ENCODE measurements at places on chromosomes 2 and 18. TPM values are rescaled to one million over a fixed set of nuclear protein-coding genes. Genes with fewer than 3 reads are reported as not detected.

DNA sequence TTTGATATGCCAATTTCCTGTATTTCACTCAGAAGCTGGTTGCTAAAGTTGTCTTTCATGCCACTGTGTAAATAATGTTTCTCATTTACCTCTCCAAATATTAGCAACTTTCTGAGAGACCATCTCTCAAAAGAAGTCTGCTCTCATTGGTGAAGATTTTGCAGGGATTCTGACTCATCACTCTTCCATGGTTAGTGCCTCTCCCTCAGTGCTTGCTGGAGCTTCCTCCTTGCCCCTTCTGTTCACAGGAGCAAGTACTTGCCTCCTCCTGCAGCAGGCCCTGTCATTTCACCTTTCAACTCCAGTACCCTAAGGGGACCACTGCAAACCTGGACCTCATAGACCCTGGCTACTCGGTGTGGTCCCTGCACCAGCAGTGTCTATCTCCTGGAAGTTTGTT is 168.8 kb downstream of the ZNF385B start:
- no peaks in the 10 kb centered on the region for H3K36me3 ChIP-seq
- H3K27ac ChIP-seq, result no peak overlapping the region
- peaks cover 2% of the 10 kb centered on the region for H3K27me3 ChIP-seq
- no peak overlapping the region for H3K4me3 ChIP-seq
- no peak for DNase-seq

DNA sequence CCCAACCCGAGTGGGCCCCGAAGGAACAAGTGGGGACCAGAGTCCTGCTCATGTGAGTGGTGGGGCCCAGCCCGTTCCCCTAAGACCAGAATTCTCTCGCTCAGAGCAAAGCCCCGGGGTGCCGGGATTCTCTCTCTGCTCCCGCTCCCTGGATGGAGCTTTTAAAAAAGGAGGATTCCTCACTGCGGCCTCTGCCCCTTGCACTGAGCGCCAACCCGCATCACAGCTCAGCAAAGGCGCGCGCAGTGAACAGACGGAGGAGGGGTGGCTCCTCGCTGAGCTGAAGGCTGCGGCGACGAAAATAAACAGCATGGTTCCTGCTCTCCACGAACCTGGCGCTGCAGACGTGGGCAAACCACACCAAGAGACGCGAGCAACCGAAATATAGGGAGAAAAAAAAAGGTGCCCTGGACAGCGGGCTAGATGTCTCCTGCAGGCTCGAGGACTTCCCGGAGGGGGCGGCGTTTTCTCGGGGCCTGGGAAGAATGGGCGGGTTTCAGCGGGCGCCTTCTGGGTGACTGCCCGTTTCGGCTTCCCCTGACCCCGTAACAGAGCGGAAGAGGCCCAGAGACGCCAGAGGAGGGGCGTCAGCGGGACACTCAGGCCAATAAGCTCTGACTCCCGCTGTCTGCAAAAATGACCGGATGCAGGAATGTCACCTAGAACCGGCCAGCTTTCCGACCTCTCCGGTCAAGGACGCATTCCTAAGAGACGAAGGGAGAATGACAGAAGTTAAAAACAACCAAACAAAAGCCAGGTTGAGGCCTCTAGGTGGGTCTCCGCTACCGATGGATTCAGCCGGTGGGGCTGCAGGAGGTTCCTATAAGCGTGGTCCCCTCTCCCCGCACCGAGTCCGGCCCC is 819 bp upstream of the KLF11 start:
- H3K27me3 ChIP-seq, result no peaks in the 10 kb centered on the region
- H3K4me1 ChIP-seq, result peaks cover 33% of the 10 kb centered on the region
- no peak for DNase-seq
- peaks cover 11% of the 10 kb centered on the region for H3K36me3 ChIP-seq

GRCh38 chr18:29003194-29003593 is 826.3 kb upstream of the CDH2 start:
- H3K27ac ChIP-seq, result no peak overlapping the region
- H3K36me3 ChIP-seq, result no peaks in the 10 kb centered on the region
- no peak for DNase-seq
- H3K4me1 ChIP-seq, result no peaks in the 10 kb centered on the region

- H3K4me1 ChIP-seq, result peaks cover 50% of the 10 kb centered on the region
- H3K36me3 ChIP-seq, result no peaks in the 10 kb centered on the region
- peak overlapping the region; percentile 82 for H3K27ac ChIP-seq
- H3K4me3 ChIP-seq, result peak overlapping the region; percentile 93
- H3K27me3 ChIP-seq, result no peaks in the 10 kb centered on the region
These were observed 1.8 kb downstream of the PKP4 start for GRCh38 chr2:158458617-158458920.

DNA sequence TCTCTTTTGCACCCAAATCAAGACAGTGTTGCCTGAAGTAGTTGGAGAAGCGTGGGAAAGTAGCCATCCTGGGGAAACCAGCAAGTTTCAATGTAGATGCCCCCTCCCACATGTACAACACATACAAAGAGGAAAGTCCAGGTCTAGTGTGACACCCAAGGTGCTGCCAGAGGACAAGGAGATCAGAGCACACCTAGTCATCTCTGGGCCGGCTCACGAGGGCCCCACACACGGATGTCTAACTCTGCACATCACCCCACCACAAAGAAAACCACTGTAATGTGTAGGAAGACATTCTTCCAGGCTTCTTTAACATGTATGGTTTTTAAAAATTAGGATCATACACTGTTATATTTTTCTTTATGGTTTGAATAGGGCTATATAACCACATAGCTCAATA is 21.6 kb downstream of the PARD6G start:
- no peak for DNase-seq
- no peaks in the 10 kb centered on the region for H3K27me3 ChIP-seq
- peak overlapping the region; percentile 38 for H3K4me3 ChIP-seq
- peaks cover 36% of the 10 kb centered on the region for H3K4me1 ChIP-seq

- H3K27ac ChIP-seq, result no peak overlapping the region
- H3K36me3 ChIP-seq, result no peaks in the 10 kb centered on the region
- no peak overlapping the region for H3K4me3 ChIP-seq
- H3K4me1 ChIP-seq, result peaks cover 2% of the 10 kb centered on the region
These were observed 187.2 kb upstream of the HS6ST1 start for GRCh38 chr2:128505575-128506526.

GRCh38 chr18:71011389-71011788 is 722.5 kb downstream of the SOCS6 start:
- no peak overlapping the region for H3K4me3 ChIP-seq
- DNase-seq, result no peak
- H3K36me3 ChIP-seq, result no peaks in the 10 kb centered on the region

GRCh38 chr2:207531032-207531952 is 1.5 kb downstream of the CREB1 start:
- H3K27me3 ChIP-seq, result no peaks in the 10 kb centered on the region
- H3K4me3 ChIP-seq, result peak overlapping the region; percentile 90
- peaks cover 50% of the 10 kb centered on the region for H3K4me1 ChIP-seq
- H3K27ac ChIP-seq, result peak overlapping the region; percentile 95

- DNase-seq, result no peak
- no peak overlapping the region for H3K27ac ChIP-seq
- H3K27me3 ChIP-seq, result peaks cover 15% of the 10 kb centered on the region
- H3K4me3 ChIP-seq, result no peak overlapping the region
- no peaks in the 10 kb centered on the region for H3K36me3 ChIP-seq
These were observed 9.5 kb upstream of the KLHL29 start for GRCh38 chr2:23375448-23375847.

DNA sequence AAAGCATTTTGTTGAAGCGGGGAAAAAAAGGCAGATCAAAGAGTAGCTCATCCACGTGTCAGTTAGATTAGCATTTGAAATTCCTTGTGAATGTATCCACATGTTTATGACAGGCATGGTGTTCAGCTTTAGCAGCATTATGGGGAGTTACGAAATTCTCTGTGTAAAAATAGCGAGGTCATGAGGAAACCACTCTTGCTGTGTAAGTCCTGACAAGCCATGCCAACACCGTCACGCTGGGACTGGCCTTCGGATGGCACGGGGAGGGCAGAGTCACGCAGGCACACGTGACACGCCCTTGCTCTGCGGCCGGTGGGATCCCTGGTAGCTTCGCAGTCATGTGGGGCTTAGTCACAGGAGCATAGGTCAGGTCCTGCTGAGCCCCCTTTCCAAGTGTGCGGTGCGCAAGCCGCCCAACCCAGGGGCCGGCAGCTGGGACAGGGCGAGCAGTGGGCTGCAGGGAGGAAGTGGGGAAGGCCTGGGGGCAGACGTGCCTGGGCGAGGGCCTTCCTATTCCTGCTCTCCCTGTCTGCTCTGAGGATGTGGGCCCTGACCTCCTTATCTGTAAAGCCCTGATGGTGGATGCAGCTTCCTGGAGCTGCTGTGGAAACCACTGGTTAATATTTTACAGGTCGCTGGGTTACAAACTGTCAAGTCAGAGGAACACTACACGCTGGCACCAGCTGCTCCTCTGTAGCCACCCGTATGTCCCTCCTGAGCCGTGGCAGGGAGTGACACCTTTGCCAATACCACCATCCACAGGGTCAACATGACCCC is 18.0 kb downstream of the MBP start:
- peaks cover 35% of the 10 kb centered on the region for H3K4me1 ChIP-seq
- peak overlapping the region; percentile 71 for H3K27ac ChIP-seq
- no peak overlapping the region for H3K4me3 ChIP-seq
- DNase-seq, result peak; percentile 85

- H3K4me3 ChIP-seq, result no peak overlapping the region
- no peak overlapping the region for H3K27ac ChIP-seq
- H3K36me3 ChIP-seq, result peaks cover 3% of the 10 kb centered on the region
- no peaks in the 10 kb centered on the region for H3K4me1 ChIP-seq
These were observed 129.0 kb upstream of the PARD3B start for GRCh38 chr2:204416236-204416635.

DNA sequence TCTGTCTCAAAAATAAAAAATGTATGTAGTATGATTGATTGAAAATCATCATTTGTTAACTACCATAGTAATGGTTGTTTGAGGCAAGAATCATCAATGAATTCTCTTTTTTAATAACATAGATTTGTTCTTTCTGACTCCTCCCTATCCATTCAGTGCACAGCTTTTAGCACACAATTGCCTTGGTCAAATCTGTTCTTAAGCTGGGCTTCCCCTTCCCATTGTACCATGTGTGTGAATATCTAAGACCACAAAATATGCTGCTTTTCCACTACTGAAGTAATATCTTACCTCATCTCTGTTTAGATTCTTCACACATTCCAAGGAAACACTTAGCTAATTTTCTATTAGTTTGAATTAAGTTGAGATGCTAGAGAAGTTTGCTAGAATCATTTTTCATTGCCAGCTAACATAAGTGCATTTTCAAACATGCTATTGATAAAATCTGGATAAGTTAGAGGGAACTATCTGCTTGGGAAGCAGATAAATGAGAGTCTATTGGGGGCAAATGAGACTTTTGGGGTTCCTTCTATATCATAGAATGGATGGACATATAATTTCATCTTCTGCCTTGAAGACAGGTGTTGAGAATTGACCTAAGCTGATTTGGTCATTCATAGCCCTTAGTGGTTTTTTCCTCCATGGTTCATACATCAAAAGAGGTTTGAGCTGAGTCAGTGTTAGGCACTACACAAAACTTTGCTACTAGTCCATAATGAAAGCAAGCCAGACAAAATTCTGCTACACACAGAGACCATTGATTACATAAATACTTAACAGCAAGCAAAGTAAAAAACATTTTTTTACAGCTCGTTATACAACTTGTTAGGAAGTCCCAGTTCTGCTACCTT is 231.9 kb downstream of the PLCL1 start:
- H3K4me3 ChIP-seq, result no peak overlapping the region
- no peak for DNase-seq
- peaks cover 9% of the 10 kb centered on the region for H3K27me3 ChIP-seq
- H3K36me3 ChIP-seq, result no peaks in the 10 kb centered on the region
- H3K27ac ChIP-seq, result no peak overlapping the region

DNA sequence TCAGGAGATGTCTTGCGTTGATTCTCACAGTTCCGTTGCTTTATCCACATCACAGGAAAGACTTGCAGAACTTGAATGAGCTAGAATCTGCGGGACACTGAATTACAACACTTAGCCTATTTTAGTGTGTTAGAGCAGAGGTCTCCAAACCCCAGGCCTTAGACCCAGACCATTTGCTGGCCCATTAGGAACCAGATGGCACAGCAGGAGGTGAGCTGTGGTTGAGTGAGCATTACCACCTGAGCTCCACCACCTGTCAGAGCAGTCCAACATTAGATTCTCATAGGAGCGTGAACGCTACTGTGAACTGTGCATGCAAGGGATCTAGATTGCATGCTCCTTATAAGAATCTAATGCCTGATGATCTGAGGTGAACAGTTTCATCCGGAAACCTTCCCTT is 3.8 kb downstream of the MRPL30 start:
- no peak overlapping the region for H3K4me3 ChIP-seq
- H3K27me3 ChIP-seq, result no peaks in the 10 kb centered on the region
- H3K4me1 ChIP-seq, result peaks cover 24% of the 10 kb centered on the region
- H3K27ac ChIP-seq, result no peak overlapping the region

GRCh38 chr2:2657121-2657962 is 326.3 kb upstream of the MYT1L start:
- H3K36me3 ChIP-seq, result no peaks in the 10 kb centered on the region
- no peaks in the 10 kb centered on the region for H3K27me3 ChIP-seq
- H3K27ac ChIP-seq, result no peak overlapping the region
- H3K4me3 ChIP-seq, result no peak overlapping the region
- no peaks in the 10 kb centered on the region for H3K4me1 ChIP-seq
- no peak for DNase-seq

GRCh38 chr2:48320742-48321141 is 209.2 kb upstream of the STON1 start:
- H3K36me3 ChIP-seq, result no peaks in the 10 kb centered on the region
- H3K27ac ChIP-seq, result no peak overlapping the region
- no peak for DNase-seq
- peaks cover 17% of the 10 kb centered on the region for H3K4me1 ChIP-seq
- H3K27me3 ChIP-seq, result no peaks in the 10 kb centered on the region

GRCh38 chr2:66390152-66390551 is 44.8 kb upstream of the MEIS1 start:
- DNase-seq, result no peak
- H3K36me3 ChIP-seq, result no peaks in the 10 kb centered on the region
- no peak overlapping the region for H3K27ac ChIP-seq
- no peak overlapping the region for H3K4me3 ChIP-seq
- H3K4me1 ChIP-seq, result no peaks in the 10 kb centered on the region

DNA sequence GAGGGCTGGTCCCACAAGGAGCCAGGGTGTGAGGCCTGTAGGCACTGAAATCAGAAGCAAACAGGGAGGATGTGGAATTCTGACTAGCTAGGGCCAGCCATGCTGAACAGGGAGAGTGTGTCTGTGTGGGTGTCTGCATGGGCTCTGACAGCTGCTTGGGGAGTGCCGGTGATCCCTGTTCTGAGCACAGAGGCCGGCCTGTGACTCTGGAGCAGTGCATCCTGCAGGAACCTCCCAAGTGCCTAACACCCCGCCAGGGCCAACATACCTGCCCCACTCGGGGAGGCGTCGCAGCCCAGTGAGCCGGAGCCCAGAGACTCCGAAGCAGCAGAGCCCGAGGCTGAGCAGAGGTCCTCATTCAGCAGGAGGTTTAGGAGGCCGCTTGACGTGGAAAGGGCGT is 11.5 kb upstream of the HES6 start:
- no peak for DNase-seq
- H3K27me3 ChIP-seq, result no peaks in the 10 kb centered on the region
- no peak overlapping the region for H3K4me3 ChIP-seq

GRCh38 chr2:15665067-15665942 is 73.6 kb downstream of the DDX1 start:
- H3K4me1 ChIP-seq, result peaks cover 10% of the 10 kb centered on the region
- H3K27me3 ChIP-seq, result peaks cover 18% of the 10 kb centered on the region
- no peaks in the 10 kb centered on the region for H3K36me3 ChIP-seq
- no peak overlapping the region for H3K4me3 ChIP-seq

EPHA4 gene
- total RNA-seq, result 16.8 TPM

TRIB2 gene
- 146 TPM for total RNA-seq

ANO7 gene
- total RNA-seq, result 1.3 TPM

CCDC150 gene
- 6.1 TPM for total RNA-seq

TAF4B gene
- 2.3 TPM for total RNA-seq

SLC14A1 gene
- 0.24 TPM for total RNA-seq

All from osteocyte (in vitro differentiated cells).